Brain pericyte (primary cell): ENCODE measurements at places on chromosomes 16 and 17.

DNA sequence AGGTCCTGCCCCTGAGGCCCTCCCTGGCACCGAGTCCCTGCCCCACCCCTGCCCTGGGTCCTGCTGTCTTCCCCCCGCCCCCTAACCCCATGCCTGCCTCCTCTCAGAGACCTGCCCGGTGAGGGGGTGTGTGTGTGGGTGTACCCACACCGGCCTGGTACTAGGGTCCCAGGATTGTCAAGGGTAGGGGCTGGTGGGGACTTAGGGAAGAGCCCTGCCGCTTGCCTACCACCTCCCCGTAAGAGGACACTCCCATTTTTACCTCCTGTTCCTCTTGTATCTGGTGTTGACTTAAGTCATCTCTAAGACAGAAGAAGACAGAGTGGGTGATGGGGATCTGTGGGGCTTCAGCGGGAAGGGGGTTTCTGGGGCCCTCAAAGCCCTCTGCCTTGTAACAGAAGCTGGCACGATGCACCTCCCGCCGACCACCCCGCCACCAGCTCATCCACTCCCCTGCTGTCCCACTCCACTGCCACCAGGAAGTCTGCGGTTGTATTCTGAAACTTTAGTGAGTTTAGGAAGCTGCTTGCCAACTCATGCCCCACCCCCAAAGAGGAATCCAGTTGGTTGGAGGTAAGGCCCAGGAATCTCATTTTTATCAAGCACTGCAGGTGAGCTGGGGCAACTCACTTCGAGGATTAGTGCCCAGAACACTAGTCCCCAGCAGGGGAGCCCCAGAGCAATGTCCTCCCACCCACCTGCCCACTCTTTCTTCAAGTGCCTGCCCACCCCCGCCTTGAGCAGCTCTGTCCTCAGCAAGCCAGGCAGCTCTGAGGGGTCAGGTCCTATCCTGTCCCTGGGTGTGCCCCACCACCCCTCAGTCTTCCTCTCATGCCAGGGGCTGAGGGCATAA, 5.6 kb downstream of the SPATA32 start:
- DNase-seq: no peak

DNA sequence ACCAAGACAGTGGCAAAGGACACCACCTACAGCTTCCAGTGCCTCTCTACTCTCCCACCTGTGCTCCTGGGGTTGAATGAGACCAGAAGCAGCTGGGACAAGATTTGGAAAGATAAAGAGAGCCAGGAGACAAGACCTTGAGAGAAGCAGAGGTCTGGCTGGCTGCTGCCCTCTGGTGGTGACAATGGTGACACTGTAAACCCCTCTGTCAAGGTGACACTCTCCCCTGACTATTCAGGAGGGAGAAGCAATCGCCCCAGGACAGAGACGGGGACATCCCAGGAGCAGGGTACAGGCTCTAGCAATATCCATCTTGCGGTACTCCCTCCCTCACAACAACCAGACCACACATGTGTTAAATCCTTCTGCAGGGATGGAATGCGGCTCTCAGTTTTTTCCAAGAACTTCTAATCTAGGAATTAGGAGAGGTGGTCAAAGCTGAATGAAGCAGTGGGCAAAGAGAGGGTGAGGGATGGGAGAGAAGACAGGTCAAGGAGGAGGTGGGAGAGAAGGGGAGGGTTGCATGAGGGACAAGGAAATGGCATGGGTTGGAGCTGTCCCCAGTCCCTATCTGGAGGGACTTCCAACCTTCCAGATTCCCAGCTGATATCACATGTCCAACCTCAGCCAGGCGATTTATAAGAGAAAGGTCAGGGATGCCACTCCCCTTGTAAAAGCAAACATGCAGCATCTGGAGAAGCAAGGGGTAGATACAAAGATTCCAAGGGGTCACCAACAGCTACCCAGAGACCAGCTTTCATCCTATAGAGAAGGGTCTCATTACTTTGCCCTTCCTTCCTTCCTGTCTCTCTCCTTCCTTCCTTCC, 2.9 kb downstream of the PHOSPHO1 start:
- DNase-seq: no peak

DNA sequence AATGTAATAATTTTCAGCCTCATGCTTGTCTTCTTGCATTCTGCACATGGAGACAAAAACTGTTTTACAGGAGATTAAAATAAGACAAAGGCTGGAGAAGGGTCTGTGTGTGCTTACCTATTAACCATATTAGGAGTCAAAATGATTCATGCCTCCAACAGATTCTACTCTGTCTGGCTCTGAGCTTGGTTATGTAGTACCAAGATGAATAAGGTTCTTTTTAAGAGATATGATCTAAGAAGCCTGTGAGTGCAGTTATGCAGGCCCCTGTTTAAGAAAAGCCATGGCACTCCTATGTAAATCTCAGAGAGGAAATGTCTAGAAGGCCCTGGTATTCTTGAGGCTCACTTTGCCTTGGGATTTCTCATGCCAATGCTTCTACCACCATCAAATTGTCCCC, 486.6 kb upstream of the CDH11 start:
- no peak for DNase-seq

GRCh38 chr16:70399951-70400350, 38.9 kb downstream of the ST3GAL2 start:
- DNase-seq: no peak

- no peak for DNase-seq
Measured at GRCh38 chr17:81809556-81809998, 5.6 kb downstream of the GCGR start.

GRCh38 chr17:74527756-74528155, 3.5 kb downstream of the CD300LB start:
- no peak for DNase-seq

GRCh38 chr17:58229881-58230280, 8.5 kb upstream of the LPO start:
- DNase-seq: no peak

DNA sequence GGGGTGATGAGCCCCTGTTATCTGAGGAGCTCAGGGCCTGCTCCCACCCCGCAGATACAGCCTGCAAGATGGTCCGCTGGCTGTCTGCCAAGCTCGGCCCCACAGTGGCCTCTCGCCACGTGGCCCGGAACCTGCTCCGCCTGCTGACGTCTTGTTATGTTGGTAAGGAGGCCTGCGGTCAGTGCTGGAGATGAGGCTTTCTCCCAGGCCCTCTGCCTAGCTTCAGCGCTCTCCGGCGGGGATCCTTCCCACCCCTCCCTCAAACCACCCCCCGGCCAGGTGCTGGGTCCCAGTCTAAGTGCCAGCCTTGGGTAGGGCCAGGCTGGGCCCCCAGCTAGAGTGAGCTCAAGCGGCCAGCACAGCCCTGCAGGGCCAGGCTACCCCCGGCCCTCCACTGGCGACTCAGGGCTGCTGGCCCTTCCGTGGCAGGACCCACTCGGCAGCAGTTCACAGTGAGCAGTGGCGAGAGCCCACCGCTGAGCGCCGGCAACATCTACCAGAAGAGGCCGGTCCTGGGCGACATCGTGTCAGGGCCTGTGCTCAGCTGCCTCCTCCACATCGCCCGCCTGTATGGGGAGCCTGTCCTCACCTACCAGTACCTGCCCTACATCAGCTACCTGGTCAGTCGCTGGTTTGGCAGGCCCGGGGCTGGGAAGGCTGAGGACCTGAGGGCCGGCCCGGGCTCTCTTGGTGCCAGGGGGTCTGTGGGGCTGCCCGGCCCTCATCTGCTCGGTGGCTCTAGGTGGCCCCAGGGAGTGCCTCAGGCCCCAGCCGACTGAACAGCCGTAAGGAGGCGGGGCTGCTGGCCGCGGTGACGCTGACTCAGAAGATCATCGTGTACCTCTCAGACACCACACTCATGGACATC, 6.1 kb downstream of the WDR81 start:
- no peak for DNase-seq

- no peak for DNase-seq
Measured at GRCh38 chr17:79607940-79608623, 2.8 kb downstream of the RBFOX3 start.

DNA sequence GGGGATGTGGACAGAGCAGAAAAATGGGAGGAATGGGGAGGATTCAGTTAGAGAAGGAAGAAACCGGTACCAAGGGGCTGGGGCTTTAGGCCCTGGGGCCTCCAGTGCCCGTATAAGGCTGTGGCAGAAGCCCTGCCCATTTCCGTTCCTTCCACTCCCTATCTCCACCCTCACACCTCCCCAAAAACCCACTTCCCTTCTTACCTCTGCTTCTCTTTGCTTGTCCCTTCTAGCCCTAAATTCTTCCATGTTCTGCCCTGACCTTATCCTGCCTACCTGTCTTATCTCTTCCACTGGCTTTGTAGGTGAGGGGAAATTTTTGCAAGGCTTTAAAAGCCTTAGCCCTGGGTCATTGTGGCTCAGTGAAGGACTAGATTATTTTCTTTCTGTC, 4.1 kb downstream of the RNF167 start:
- no peak for DNase-seq

GRCh38 chr17:13355054-13355453, 246.7 kb downstream of the HS3ST3A1 start:
- DNase-seq: no peak

DNA sequence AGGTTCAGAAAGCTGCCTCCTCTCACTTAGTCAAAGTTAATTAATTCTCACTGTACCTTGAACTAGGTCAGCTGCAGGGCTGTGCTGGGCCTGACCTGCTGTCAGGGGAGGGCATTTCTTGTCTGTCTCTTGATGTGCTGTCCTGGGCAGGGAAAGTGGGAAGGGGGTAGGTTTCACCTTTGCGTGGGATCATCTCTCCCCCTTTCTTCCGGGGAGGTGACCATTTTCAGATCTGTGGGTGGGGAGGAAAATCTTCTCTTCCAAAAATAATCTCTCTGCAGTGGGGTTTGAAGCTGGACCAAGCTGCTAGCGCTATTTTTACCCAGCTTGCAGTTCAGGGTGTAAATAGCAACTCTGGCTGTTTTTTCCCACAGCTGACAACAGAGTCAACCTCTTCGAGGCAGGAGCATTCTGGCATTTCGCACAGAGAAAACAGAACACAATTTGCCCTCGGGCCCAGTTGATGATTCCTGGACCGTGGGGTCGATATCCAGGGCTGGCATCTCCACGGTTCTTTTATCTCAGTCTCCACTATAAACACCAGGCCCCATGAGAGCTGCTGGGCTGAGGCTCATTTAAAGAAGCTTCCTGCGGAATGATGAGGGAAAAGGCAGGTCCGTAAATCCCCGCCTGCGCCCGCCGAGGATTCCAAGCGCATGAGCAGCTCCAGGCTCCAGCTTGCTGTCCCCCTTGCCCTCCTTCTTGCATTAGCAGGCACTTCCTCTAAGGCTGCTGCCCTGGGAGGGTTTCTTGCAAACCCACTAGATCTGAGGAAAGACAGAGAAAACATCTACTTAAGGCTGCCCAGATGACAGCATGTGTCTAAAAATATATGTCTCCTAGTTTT, 93.9 kb downstream of the YPEL2 start:
- no peak for DNase-seq

DNA sequence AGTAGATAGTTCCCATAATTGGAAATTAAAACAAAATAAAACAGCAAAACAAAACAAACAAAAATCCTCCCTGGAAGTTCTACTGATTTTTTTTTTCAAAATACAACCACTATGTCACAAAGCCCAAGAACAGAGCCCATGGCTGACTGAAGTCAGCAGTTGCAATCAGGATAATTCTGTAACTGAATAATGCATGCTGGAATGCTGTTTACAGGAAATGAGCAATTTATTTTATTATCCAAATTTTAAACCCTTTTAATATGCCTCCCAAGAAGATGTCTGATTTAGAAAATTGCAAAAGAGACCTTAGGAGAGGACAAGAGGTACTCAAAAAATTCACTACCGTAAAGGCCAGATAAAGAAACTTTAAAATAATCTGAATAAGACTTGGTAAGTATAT, 578.2 kb downstream of the TOX3 start:
- no peak for DNase-seq

GRCh38 chr16:67449336-67449735, 18.4 kb downstream of the HSD11B2 start:
- DNase-seq: no peak

DNA sequence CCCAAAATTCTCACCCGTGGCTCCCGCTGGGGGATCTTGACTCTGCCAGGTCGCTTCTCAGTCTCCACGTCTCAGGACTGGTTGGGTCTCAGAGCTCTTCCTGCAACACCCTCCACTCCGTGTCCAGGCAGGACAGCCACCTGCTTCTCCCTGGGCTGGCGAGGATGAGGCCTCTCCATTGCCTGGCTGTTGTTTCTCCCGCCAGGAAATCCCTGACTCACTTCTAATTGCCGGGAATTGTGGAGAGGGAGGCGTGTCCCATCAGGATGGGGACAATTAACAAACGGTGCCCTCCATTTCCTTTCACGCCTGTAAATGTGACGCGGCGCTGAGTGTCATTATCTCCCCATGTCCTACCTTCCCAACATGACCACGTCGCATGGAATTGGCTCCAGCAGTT, 204.5 kb downstream of the RBFOX3 start:
- DNase-seq: no peak

- no peak for DNase-seq
Measured at GRCh38 chr17:14298221-14298946, 2.5 kb upstream of the HS3ST3B1 start.

DNA sequence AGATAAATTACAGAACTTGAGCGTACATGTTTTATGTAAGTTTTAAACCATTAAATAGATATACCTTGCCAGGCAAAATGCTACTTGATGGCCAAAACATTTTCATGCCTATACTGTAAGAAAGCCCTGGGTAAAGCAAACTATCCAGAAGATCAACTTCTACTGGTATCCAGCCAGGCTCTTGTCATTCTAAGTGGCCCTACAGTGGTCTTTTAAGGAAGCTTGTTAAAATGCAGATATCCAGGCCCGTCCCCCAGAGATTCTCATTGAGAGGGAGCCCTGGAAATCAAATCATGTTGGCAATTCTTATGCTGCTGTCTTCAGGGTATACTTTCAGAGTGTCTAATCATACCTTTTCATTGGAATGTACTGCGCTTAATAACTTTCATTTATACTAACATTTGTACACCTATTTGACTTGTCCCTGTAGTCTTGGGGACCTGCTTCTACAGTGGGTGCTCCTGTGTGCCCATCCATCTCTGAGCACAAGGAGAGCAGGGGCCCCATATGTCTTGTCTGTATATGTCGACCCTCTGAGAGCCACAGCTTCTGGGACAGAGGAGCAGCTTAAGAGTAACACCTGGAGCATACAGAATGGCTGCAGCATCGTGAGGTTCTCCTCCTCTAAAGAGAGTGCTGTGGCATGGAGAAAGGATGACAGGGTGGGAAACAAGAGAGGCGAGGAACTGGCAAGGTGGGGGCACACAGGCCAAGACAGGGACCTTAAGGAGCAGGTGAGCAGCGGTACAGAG, 43.6 kb upstream of the ANKFY1 start:
- DNase-seq: no peak

DNA sequence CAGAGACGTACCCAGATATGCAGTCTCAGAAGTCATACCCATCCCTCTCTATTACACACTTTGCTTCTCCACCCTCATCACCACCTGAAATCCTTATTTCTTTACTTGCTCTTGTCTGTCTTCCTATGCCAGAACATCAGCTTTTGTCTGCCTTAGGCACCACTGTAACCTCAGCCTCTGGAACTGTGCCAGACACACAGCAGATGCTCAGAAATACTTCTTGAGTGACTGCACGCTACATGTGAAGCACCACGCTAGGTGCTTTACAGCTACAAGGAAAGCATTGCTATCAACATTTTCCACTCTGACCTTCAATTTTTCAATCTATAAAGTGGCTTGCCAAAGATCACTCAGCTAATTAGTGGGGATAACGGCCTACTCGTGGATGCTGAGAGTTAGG, 226.8 kb downstream of the CHD9NB start:
- no peak for DNase-seq

- no peak for DNase-seq
Measured at GRCh38 chr17:17776889-17777288, 59.9 kb downstream of the SREBF1 start.

- DNase-seq: no peak
Measured at GRCh38 chr16:51244887-51245657, 94.0 kb upstream of the SALL1 start.
